Islet precursor cell (in vitro differentiated cells): ENCODE measurements at places on chromosomes 4 and X.

- peak; percentile 63 for DNase-seq
Measured at GRCh38 chr4:114389070-114389685, 209.4 kb upstream of the UGT8 start.

- no peak for DNase-seq
Measured at GRCh38 chrX:154731881-154732280, 19.0 kb downstream of the GAB3 start.

GRCh38 chrX:120568035-120568434, 7.3 kb upstream of the CUL4B start:
- no peak for DNase-seq

- DNase-seq = no peak
Measured at GRCh38 chr4:174398728-174399127, 115.0 kb downstream of the CEP44 start.

DNA sequence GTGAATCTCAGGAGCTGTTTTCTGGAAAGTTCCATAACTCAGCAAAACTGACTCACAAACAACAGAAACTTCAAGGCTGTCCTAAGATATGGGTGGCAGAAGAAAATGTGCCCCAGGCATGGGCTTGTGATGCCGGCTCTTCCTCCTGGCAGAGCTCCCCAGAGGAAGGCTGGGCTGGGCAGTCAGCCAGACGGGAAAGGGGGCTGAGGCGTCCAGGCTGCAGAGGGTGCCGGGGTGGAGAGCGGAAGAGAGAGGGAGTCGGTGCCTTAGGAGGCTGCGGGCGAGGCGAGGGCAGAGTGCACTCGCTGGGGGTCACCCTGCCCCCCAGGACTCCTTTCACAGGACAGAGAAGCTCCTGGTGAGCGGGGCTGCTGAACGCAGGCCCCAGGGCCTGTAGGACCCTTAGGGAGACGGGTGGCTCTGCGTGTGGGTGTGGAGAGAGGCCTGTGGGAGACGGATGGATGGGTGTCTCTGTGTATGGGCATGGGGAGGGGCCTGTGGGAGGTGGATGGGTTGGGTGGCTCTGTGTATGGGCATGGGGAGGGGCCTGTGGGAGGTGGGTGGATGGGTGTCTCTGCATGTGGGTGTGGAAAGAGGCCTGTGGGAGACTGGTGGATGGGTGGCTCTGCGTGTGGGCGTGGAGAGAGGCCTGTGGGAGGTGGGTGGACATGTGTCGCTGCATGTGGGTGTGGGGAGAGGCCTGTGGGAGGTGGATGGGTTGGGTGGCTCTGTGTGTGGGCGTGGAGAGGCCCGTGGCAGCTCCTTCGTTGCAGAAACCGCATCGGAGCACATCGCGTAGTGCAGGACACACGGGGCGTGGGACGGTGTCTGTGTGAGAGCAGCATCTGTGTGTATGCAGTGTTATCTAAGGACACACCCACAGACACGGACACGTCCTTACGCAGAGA, 15.9 kb downstream of the PCGF3 start:
- no peak for DNase-seq

GRCh38 chr4:99148550-99148949, 4.5 kb upstream of the ADH4 start:
- DNase-seq = no peak

DNA sequence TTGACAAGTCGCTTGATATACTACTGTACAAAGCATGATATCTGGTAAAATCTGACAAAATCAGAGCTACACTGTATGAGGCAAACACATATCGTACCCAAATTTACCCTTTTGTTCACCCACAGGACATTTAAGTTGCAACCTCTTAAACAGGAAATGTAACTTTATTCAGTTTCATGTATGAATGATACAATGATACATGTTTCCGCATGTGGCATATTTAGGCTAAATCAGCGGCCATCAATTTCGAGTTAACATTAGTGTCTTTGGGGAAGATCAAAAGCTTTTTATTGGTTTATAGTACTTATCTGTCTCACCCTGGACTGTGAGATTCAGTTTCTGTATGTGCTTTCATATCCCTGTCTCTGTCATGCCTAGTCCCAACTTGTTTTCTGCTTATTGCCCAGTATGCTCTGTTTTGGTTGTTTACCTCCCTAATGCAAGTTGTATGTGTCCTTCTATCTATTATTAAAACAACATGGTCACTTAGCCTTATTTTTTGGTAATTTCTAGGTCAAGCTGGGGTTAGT, 97.3 kb upstream of the HPRT1 start:
- DNase-seq = no peak

DNA sequence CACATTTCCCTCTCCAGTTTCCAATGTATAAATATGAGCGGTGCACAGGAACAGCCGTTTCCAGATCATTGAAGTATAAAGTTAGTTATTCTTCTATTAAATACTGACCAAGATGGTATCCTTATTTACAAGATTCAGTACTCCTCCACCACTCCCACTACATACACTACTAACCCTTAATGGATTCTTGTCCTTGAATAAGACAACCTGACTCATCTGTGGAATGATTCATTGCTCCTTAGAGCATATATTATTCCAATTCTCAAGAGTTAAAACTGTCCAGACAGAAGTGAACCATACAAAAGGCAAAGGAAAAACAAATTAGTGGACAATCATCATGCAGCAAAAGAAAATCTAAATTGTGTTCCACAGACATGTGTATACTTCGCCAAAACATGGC, 373.3 kb downstream of the IDS start:
- DNase-seq = no peak

- DNase-seq = no peak
Measured at GRCh38 chr4:143358923-143359643, 22.4 kb downstream of the GAB1 start.

DNA sequence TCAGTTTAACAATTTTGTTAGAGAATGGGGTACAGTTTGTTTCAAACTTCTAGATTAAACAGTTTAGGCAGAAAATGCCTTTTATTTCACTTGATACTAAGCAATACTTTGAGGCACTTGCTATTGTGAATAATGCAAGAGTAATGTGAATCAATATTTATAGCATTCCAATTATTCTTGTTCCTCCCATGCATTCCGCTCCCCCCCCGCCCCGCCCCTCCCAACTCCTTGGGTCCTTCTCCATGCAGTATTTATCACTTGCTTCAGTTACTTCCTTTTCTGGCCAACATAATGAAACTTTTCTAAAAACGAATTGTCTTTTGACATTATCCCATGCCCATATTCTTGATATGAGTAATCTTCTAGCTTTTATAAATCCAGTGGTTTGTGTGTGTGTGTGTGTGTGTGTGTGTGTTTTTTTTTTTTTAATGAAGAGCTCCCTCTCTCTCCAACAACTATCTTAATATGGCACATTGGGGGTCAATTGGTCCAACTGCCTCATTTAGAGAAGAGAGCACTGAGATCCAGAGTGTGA, 1.6 kb downstream of the BANK1 start:
- DNase-seq = no peak

GRCh38 chr4:10045481-10045880, 24.2 kb upstream of the SLC2A9 start:
- peak; percentile 3 for DNase-seq

- DNase-seq = no peak
Measured at GRCh38 chr4:99052902-99053301, 35.7 kb downstream of the ADH5 start.

- no peak for DNase-seq
Measured at GRCh38 chr4:108900018-108900580, 137.2 kb upstream of the ETNPPL start.

- DNase-seq = no peak
Measured at GRCh38 chrX:20005883-20006282, 15.0 kb upstream of the BCLAF3 start.

- DNase-seq = no peak
Measured at GRCh38 chr4:171017593-171017992, 795.6 kb upstream of the GALNTL6 start.

DNA sequence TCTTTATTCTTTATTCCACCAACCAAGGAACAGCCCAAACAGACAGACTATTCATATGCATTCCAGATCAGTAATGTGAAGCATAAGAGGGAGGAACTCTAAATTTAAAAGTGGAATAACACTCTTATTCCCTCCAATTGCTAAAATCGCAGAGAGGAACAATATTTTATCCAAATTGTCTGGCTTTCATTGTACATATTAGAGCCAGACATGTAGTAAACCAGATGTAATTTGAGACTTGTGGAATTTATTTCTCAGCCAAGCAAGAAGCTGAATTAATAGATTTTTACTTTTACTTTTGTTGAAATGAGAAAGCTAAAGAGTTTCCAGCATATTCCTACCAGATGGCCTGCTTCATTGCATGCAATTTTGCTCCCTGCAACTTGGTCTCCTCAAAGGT, 674.6 kb upstream of the SLIT2 start:
- DNase-seq = no peak

GRCh38 chrX:39169976-39170375, 368.7 kb downstream of the MID1IP1 start:
- no peak for DNase-seq

DNA sequence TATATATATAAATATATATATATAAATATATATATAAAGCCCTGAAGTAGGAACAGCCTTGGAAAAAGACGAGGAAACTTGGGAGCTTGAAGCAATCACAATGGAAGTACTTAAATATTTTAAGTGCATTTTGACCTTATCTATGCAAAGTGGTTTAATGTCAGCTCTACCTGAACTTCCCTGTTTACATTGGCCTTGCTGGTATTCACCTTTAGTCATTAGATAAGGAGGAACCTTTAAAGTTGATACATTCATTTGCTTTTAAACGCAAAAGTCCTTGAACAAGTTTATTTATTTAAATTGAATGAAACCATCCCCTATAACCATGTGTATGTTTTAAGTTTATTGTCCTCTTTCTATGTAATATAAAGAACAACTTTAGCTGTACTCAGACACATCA, 166.7 kb upstream of the ANKRD50 start:
- no peak for DNase-seq

- no peak for DNase-seq
Measured at GRCh38 chr4:83629945-83630721, 94.2 kb downstream of the GPAT3 start.

- DNase-seq = no peak
Measured at GRCh38 chrX:86154553-86154952, 6.3 kb downstream of the DACH2 start.

DNA sequence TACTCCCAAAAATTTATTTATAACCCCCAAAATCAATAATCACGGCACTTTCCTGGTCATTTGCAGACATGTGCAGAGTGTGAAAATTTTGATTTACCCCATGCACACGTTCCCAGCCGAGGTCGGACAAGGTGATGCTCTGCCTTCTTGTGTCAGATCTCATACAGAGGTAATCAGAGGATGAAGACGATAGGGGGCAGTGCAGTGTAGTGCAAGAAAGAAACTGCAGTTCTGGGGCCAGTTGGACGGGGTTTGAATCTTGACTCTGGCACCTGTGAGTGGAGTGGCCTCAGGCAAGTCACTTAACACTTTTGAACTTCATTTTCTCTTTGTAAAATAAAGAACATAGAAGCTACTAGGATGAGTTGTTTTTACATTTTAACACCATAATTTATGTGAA, 88.4 kb downstream of the FRMPD3 start:
- peak; percentile 84 for DNase-seq

- no peak for DNase-seq
Measured at GRCh38 chr4:156290811-156291210, 337.1 kb upstream of the CTSO start.

DNA sequence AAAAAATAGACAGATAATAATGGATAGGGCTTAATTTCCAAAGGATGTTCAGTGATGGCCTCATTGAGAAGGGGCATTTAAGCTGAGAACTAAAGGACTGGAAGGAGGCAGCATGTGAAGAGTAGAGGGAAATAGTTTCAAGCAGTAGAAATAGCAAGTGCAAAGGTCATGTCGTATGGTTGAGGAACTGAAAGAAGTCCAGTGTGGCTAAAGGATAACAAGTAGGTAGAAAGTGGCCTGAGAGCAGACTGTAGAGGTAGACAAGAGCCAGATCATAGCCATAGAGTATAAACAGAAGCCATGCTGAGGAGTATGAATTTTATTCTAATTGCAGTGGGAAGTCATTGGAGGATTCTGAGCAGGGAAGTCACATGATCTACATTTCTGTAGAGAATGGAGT, 72.3 kb downstream of the GRIA3 start:
- no peak for DNase-seq

DNA sequence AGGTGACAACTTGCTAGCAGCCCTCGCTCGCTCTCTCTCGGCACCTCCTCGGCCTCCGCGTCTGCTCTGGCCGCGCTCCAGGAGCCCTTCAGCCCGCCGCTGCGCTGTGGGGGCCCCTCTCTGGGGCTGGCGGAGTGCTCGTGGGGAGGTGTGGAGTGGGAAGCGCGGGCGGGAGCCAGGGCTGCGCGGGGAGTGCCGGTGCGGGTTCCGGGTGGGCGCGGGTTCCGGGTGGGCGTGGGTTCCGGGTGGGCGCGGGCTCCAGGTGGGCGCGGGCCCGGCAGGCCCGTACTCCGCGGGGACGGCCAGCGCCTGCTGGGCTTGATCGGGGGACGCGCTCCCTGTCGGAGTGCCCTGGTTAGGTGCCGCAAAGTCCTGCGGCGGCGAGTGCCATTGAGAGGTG, 384.3 kb downstream of the GPM6A start:
- DNase-seq = no peak
